GM12865 (cell line): ENCODE measurements at places on chromosomes 16 and 17.

- DNase-seq = no peak
These were observed 2.1 kb downstream of the TRAF7 start for GRCh38 chr16:2157480-2158261.

- no peak for DNase-seq
These were observed 20.5 kb downstream of the ZNF207 start for GRCh38 chr17:32370426-32370825.

DNA sequence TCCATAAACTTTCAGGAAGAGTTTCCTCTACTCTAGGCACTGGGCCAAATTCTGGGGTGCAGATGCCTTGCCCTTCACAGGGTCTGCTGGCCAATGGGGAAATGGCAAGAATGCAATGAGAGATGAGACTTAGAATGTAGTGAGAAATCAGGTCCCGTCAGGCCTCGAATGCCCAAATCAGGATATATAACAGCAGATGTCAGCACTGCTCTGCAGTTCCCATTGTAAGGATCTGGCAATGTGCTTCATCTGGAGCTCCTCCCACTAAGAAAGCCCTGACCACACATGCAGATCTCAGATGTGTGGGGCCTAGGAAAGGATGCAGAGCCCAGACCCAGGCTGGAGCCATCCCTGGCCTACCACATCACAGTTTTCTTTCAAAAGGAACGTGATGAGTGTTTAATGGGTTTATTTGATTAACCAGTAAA, 13.9 kb upstream of the LPCAT2 start:
- no peak for DNase-seq

DNA sequence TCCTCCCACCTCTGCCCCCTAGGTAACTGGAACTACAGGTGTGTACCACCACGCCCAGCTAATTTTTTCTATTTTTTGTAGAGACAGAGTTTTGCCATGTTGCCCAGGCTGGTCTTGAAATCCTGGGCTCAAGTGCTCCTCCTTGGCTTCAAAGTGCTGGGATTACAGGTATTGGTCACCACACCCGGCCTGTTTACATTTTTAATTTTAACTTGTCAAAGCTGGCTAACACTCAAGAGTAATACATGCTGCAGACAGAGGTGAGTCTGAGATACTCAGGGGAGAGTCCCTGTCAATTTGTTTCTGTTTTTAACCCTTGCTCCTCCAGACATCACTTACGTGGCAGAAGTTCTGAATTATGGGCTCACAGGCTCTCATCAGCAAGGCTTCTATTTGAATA, 50.7 kb upstream of the CLEC18B start:
- no peak for DNase-seq

GRCh38 chr17:63780507-63780906, 6.5 kb downstream of the DDX42 start:
- no peak for DNase-seq

GRCh38 chr16:51152691-51153576, 1.9 kb upstream of the SALL1 start:
- DNase-seq = no peak

DNA sequence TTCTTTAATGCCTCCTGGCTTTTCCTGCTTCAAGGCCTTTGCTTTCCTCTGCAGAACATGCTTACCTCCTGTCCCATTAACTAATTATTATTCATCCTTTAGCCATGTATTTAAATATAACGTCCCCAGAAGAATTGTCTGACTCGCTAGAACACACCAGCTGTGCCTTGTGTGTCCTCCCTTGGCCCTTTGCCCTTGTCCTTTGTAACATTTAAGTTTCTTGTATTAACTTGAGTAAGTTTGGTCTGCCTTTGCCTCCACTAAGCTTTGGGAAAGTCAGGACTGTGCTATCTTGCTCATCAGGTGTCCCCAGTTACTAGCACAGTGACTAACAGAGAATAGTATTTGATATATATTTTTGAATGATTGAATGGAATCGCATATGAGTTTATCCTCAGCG, 29.6 kb upstream of the ABCA9 start:
- DNase-seq = no peak

DNA sequence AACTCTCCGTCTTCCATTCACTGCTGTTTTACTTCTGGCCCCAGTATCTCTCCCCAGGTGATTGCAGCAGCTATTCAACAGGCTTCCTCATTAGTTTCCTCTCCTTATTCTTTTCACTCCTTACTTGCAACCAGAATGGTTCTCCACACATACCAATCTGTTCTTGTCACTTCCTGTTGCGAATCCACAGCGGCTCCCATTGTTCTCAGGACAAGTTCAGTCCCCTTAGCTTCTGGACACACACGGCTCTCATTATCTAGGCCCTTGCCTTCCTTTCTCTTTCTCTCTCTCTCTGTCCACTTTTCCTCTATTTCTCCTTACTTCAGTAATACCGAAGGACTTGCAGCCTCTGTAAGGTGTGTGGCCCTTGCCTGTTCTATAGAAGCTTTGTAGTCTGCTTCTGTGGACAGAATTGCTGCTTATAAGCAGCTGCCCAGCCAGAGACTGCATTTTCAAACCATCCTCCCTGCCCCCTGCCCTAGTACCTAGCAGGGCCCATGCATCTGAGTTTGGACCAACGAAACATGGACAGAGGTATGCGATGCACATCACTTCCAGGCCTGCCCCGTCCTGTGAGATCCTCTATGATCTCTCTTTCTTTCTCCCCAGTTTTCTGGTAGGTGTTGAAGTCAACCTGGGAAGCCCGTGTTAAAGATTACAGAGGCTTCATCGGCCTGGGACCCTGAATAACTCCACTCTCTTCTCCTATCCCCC, 45.7 kb downstream of the VAT1L start:
- no peak for DNase-seq

GRCh38 chr16:22424161-22424937, 49.9 kb upstream of the CDR2 start:
- DNase-seq = no peak

- no peak for DNase-seq
These were observed 20.8 kb downstream of the ZNHIT3 start for GRCh38 chr17:36507266-36507665.

GRCh38 chr16:54291656-54292487, 5.3 kb upstream of the IRX3 start:
- no peak for DNase-seq

- no peak for DNase-seq
These were observed 29.9 kb downstream of the VWA3A start for GRCh38 chr16:22122239-22122638.

DNA sequence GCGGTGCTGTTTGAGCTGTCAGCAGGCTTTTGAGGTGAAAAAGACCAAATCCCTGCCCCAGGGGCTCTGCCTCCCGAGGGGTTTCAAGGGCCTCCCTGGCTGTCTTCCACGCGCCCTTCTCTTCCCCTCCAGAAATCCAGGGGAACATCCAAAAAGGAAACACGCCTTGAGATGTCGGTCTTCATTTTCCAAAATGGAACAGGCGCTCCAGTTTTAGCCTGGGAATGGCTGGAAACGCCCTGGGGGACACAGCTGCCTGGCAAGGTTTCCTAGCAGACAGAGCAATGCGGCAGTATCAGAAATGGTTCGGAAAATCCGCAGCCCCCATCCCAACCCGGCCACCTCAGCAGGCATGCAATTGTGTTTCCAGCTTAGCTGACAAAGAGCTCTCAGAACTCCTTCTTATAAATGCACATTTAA, 16.6 kb upstream of the LITAF start:
- DNase-seq = no peak

DNA sequence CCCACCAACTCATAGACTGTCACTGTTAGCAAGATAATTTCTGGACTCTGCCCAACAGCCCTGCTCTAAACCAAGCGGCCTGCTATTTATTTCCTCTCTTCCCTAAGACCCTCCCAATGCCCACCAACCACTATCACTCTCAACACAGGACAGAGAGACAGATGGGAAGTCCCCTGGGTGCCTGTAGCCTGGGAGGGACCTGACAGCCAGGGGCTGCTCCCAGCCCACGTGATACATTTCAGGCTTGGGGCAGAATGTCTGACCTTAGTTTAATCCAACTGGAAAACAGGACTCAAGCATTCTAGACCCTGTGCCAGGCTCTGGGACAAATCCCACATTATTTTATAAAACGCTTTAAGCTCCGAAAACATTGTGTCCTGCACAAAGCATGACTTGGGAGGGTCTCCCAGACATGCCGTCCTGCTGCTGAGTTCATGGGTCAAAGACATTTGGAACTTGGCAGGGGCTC, 23.6 kb downstream of the XYLT1 start:
- no peak for DNase-seq

DNA sequence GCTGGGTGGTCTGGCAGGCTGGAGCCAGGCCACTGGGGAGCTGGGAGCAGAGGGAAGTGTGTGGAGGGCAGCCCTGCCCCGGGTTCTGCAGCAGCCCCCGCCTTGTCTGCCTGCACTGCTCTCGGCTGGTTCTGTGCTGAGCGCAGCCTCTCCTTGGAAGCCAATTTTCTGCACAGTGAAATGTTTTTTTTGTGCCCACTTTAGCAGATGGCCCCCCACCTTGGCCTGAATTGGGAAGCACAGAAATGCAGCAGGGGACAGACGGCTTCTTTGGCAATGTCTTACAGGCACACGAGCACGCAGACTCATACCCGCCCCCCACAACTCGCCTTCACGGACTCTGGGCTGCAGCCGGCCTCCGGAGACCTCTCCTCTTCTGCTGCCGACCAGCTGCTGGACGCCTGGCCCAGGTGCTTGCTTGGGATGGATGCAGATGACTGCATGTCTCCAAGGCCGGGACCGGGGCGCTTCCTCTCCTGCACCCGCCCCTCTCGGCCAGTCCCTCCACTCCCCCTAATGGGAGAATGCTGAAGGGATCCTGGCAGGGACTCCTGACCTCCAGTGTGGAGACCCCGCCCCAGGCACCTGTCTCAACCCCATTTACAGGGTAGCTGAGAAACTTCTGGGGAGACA, 14.8 kb downstream of the NPTX1 start:
- DNase-seq = no peak

GRCh38 chr16:79601092-79601930, 774 bp upstream of the MAF start:
- DNase-seq = no peak

DNA sequence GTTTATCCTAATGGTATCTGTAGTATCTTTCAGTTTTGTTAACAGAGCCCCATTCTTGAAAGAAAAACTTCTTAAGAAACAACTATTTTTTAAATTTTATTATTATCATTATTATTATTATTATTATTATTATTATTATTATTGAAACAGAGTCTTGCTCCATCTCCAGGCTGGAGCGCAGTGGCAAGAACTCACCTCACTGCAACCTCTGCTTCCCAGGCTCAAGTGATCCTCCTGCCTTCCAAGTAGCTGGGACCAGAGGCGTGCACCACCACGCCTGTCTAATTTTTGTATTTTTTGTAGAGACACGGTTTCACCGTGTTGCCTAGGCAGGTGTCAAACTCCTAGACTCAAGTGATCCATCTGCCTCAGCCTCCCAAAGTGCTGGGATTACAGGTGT, 23.4 kb downstream of the SUPT6H start:
- no peak for DNase-seq

DNA sequence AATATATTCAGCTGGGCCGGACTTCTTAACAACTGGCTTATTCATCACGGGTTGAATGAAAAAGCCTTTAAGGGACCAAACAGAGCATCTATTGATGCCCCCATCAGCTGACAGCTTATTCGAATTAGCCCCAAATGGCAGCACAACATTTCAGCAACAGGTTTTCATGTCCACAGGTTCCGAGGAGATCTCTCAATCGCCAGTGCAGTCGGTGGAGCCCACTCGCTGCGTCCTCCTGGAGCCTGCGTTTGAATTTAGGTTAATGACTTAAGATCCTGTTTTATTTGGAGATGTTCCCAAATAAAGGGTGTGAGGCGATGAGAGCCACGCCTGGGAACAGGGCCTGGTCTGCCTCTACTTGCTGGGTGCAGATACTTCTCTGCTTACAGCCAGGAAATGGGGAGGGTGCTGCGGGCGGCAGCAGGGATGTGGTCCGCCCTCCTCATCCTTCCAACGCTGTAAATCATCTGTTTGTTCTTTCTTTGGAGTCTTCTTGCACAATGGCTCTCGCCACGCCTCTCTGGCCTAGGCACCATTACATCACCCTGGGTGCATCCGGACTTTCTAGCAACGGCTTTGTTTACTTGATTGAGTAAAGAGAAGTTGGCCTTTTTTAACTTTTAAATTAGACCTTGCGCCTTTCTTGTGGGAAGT, 22.6 kb downstream of the NDE1 start:
- DNase-seq = no peak

GRCh38 chr17:72862276-72862999, 230.1 kb downstream of the SLC39A11 start:
- no peak for DNase-seq

DNA sequence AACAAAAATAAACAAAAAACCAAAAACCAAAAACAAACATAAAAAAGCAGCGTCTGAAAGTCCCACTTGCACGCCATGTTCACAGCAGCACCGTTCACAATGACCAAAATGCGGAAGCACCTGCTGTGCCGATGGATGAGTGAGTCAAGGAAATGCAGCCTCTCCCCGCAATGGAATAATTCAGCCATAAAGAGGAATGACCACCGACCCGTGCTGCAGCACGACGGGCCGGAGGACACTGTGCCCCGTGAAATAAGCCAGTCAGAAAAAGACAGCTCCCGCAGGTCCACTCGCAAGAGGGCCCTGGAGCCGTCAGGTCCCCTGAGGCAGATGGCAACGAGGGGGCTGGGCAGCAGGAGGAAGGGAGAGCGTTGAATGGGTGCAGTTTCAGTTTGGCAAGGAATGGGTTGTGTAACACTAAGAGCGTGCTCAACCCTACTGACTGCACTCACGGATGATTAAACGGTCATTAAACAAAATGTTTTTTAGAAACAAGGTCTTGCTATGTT, 5.1 kb downstream of the CLCN7 start:
- DNase-seq = no peak

DNA sequence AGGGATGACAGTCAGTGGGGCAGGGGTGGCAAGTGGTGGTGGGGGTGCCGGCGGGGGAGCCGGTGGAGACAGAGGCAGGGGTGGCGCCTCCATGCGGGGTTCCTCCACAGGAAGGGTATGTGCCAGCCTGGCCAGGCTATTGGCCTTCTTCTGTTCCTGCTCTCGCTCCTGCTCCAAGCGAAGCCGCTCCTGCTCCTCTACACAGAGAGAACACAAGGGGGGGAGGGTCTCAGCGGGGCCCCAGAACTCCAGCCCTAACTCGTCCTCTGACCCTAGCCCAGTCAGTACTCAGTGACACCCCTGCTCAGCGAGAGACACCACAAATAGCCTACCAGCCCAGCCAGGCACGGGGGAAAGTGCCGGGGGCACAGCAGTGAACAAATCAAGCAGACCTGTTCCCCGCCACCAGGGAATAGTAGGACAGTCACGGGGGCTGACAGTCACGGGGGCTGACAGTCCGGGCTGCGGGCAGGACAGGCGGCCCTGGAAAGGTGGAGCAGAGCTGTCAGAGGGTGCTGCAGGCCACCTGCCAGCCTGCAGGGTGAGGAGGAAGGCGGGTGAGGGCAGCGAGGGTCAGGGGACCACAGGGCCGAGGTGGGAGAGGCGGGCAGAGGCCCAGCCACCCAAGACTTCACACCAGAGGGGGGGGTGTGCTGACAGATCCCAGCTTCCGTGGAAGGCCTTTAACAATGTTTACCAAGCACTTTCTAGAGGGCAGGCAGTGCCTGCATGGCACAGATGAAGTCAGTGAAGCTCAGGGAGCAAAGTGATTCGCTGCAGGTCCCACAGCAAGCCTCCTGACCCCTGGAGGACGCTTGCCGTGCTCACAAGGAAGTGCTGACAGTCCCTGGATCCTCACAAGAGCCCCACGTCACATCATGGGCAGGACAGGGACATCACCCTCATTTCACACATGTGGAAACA, 5.3 kb downstream of the MNT start:
- DNase-seq = peak; percentile 31

- DNase-seq = peak; percentile 85
These were observed 12.0 kb downstream of the EEF2K start for GRCh38 chr16:22217890-22218730.

GRCh38 chr17:3890082-3890877, 2.6 kb downstream of the CAMKK1 start:
- DNase-seq = no peak

GRCh38 chr17:50219939-50220465, 18.6 kb upstream of the COL1A1 start:
- no peak for DNase-seq
